ENCODE measurements at places on chromosomes 12 and 14. TPM values are rescaled to one million over a fixed set of nuclear protein-coding genes. Genes with fewer than 3 reads are reported as not detected.

Gene AQP5
- not detected for total RNA-seq

Gene CARMIL3
- total RNA-seq, result 0.16 TPM

Gene FOXN4
- not detected for total RNA-seq

Gene LALBA
- total RNA-seq, result not detected

Gene TMEM229B
- total RNA-seq, result 32.2 TPM

Gene HPD
- total RNA-seq, result not detected

Gene SETD3
- total RNA-seq, result 59.4 TPM

Gene KRT86
- 1.8 TPM for total RNA-seq

Gene SUPT16H
- 112 TPM for total RNA-seq

Gene RASSF3
- 195 TPM for total RNA-seq

Gene PSMD9
- 46.9 TPM for total RNA-seq

Gene SOCS2
- total RNA-seq, result 3.1 TPM

Gene RDH11
- 44.5 TPM for total RNA-seq

Gene KLHDC1
- 9.6 TPM for total RNA-seq

Gene BIN2
- 159 TPM for total RNA-seq

Gene CIT
- 63.0 TPM for total RNA-seq

Gene CD69
- 588 TPM for total RNA-seq

Gene GUCY2C
- total RNA-seq, result not detected

Gene CPM
- 4.4 TPM for total RNA-seq

Gene CPNE6
- total RNA-seq, result not detected

Gene FSCB
- total RNA-seq, result not detected

Gene CAPZA3
- not detected for total RNA-seq

Gene COX8C
- not detected for total RNA-seq

Gene RNF212B
- not detected for total RNA-seq
